ENCODE measurements at places on chromosomes 12 and 14.

DNA sequence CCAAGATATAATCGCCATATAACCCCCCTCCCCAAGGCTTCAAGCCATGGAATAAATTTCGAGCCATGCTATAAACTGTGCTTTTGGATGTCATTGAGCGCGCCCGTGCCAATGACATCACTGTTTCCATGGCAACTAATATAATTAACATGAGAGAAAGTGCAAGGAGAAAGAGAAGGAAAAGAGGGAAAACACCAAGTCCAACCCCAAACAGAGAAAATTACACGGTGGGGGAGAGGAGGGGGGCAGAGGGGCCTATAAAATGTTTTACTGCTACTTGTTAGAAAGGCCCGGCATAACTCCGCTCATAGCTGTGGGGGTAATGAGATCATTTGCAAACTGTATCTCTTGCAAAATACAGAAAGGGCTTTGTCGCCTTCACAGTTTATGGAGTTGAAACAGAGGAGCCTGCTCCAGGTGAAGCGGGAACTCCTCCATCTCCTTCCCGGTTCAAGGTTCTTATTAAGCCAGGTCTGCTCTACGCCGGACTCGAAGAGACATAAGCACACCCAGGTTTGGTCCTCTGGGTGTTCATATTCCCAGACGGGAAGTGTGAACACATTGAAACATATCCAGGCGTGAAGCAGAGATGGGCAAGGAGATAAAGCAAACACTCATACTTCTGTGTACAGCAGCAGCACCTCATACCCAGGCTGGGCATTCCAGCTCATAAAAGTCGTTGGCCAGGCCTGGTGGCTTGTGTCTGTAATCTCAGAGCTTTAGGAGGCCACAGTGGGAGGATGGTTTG is 99.1 kb upstream of the MAP1LC3B2 start:
- H3K4me1 ChIP-seq = peaks cover 5% of the 10 kb centered on the region
- no peaks in the 10 kb centered on the region for H3K36me3 ChIP-seq
- peaks cover 6% of the 10 kb centered on the region for H3K27me3 ChIP-seq
- no peak for DNase-seq
- no peak overlapping the region for H3K4me3 ChIP-seq

- no peaks in the 10 kb centered on the region for H3K27me3 ChIP-seq
- DNase-seq = peak; percentile 60
- H3K4me3 ChIP-seq = peak overlapping the region; percentile 67
- H3K27ac ChIP-seq = peak overlapping the region; percentile 98
- H3K36me3 ChIP-seq = no peaks in the 10 kb centered on the region
These were observed 108.9 kb upstream of the PLEKHG7 start for GRCh38 chr12:92593734-92594402.

GRCh38 chr12:130480231-130480630 is 142.5 kb downstream of the PIWIL1 start:
- H3K27me3 ChIP-seq = peaks cover 5% of the 10 kb centered on the region
- H3K36me3 ChIP-seq = no peaks in the 10 kb centered on the region
- H3K4me1 ChIP-seq = no peaks in the 10 kb centered on the region
- no peak overlapping the region for H3K4me3 ChIP-seq
- no peak overlapping the region for H3K27ac ChIP-seq
- DNase-seq = no peak

DNA sequence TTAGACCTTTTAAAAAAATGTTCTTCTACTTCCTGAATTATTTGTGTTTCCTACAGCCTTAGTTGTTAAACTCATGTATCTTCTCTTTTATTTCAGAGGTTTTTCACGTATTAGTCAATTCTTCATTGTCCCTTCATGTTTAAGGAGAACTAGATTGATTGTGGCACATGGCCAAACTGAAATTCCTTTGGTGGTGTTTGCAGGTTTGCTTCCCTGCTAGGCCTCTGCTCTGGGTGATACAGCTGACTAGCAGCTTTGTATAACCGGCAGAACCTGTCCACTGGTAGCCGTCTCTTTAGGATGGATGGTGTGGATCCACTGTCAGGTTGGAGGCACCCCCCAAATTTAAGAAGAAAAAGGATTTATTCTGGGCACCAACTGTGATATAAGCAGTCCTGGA is 262.1 kb downstream of the FBXL14 start:
- H3K4me1 ChIP-seq = peaks cover 22% of the 10 kb centered on the region
- no peak overlapping the region for H3K27ac ChIP-seq
- no peak overlapping the region for H3K4me3 ChIP-seq
- H3K27me3 ChIP-seq = no peaks in the 10 kb centered on the region
- peaks cover 8% of the 10 kb centered on the region for H3K36me3 ChIP-seq

DNA sequence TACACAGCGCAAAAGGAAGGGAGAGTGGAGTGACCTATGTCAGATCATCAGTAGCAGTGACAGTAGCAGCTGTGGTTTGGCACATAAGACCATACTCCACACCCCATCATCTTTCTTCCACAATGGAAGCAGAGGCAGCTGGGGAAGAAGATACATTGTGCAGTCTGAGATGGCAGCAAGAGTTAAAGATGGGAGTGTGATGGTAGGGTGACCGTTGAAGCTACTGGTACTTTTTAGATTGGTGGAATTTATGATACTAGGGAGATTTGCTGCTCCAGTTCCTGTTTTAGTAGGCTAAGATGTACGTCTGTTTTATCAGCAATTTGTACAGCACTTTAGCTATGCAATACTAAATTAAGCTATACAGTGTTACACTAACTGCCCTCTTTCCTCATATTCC is 291.0 kb downstream of the FUT8 start:
- peaks cover 4% of the 10 kb centered on the region for H3K4me1 ChIP-seq
- H3K27ac ChIP-seq = no peak overlapping the region
- no peak overlapping the region for H3K4me3 ChIP-seq
- H3K27me3 ChIP-seq = no peaks in the 10 kb centered on the region
- no peak for DNase-seq
- peaks cover 6% of the 10 kb centered on the region for H3K36me3 ChIP-seq

DNA sequence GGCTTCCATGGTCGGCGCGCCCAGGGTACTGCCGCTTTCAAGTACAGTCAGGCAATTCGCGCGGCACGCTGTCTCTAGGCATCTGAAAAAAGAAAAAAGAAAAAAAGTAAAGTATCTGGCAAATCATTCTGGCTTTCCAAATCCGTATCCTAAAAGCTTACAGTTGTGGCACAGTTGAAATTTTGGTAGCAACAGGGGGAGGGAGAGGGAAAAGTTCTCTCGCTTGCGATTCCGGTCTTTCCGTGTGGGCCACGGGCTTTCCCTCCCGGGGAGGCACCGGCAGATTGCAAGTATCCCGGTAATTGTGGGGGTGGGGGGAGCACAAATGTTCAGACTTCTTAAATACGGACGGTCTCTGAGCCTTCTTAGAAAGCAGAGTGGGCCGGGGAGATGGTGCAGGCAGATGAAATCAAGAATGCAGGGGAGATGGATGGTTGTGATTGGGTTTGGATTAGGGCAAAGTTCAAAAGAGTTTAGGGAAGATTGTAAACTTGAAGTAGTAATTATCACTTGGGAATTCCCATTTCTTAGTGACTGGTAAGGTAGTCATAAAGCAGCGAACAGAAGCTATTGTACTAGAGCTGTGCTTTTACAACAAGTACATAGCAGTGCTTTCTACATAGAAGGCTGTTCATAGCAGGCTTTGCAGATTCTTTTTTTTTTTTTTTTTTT is 1.2 kb downstream of the SOCS2 start:
- DNase-seq = no peak
- no peaks in the 10 kb centered on the region for H3K27me3 ChIP-seq
- peak overlapping the region; percentile 97 for H3K4me3 ChIP-seq
- H3K27ac ChIP-seq = peak overlapping the region; percentile 85
- H3K36me3 ChIP-seq = peaks cover 8% of the 10 kb centered on the region

DNA sequence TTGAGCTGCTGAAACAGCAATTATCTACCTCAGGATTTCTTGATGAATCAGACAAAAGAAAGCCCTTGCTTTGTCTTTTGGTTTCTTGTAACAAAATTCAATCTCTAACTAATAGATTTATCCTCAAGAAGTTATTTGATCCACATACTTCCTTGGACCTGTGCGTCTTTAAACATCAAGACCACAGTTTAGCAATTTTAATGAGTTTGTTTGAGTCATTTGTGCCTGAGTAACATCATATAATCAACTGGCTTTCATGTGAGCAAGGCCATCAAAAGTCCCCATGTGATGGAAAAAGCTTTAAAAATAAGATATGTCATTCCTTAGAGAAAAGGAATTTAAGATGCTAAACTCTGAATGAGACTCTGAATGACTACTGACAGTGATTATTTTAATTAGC is 52.3 kb downstream of the KCNC2 start:
- no peaks in the 10 kb centered on the region for H3K4me1 ChIP-seq
- H3K4me3 ChIP-seq = no peak overlapping the region
- DNase-seq = no peak
- no peak overlapping the region for H3K27ac ChIP-seq

DNA sequence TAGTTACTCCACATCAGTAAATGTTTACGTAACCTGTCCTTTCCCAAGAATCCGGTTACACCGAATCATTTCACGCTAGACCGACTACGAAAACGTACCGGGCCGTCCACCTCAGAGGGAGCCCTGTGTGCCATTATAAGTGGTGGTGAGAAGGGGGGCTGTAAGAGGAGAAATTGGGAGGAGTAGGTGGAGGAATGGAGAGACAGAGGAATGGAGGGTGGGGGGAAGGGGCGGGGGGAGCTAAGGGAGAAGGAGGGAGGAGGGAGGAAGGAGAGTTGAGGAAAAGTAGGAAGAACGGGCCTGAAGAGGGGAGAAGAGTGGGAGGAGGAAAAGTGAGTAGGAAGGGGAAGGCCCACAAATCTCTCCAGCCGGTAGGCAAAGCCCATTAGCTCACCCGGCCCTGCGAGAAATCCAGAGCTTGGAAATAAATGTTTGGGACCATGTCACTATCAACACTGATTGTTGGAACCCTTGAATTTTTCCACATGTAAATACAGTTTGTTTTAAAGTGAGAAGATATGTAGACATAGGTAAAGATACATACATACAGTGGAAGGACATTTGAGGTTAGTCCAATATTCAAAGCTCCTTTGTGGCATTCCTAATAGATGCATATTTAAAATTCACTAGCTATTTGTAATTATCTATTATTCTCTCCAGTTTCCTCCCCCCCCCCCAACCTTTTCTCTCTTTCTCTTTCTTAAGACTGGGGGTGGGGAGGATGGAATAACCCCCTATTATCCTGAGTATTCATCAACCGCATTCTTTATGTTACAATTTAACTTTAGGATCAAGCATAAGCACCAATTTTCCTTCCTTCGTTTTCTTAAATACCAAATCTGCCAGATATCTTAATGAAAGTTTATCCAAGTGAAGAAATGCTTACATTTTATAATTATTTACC is 2.1 kb upstream of the FOXG1 start:
- H3K27ac ChIP-seq = no peak overlapping the region
- DNase-seq = no peak
- peaks cover 55% of the 10 kb centered on the region for H3K27me3 ChIP-seq
- peaks cover 7% of the 10 kb centered on the region for H3K36me3 ChIP-seq
- H3K4me1 ChIP-seq = peaks cover 5% of the 10 kb centered on the region

- H3K36me3 ChIP-seq = peaks cover 5% of the 10 kb centered on the region
- H3K4me1 ChIP-seq = peaks cover 6% of the 10 kb centered on the region
- H3K4me3 ChIP-seq = no peak overlapping the region
- no peak overlapping the region for H3K27ac ChIP-seq
- DNase-seq = no peak
- H3K27me3 ChIP-seq = peaks cover 36% of the 10 kb centered on the region
These were observed 56.1 kb upstream of the PCED1B start for GRCh38 chr12:47023311-47023710.

DNA sequence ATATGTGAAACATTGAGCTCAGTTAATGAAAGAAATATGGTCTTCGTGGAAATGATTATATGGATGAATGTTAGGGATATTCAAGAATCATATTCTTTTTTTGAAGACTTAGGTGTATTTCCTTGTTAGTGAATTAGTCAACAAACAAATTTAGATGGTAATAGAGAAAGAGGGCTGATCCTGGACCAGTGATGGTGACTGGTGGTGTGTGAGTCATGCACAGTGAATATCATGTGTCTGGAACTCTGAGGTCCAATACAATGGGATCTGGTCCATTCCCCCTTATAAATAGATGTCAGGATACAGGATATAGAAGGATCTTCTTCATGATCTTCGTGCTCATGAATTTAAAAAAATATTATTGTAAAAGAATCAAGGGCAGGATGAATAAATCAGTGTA is 64.4 kb upstream of the RTL1 start:
- H3K27me3 ChIP-seq = peaks cover 17% of the 10 kb centered on the region
- no peak overlapping the region for H3K27ac ChIP-seq
- H3K36me3 ChIP-seq = no peaks in the 10 kb centered on the region
- DNase-seq = no peak
- no peak overlapping the region for H3K4me3 ChIP-seq
- H3K4me1 ChIP-seq = no peaks in the 10 kb centered on the region

- H3K27ac ChIP-seq = peak overlapping the region; percentile 96
- H3K4me1 ChIP-seq = peaks cover 64% of the 10 kb centered on the region
- H3K36me3 ChIP-seq = no peaks in the 10 kb centered on the region
These were observed 210.8 kb downstream of the SLC41A2 start for GRCh38 chr12:104747330-104747729.

GRCh38 chr12:870378-870777 is 79.1 kb downstream of the RAD52 start:
- H3K27ac ChIP-seq = peak overlapping the region; percentile 66
- peaks cover 5% of the 10 kb centered on the region for H3K36me3 ChIP-seq
- no peaks in the 10 kb centered on the region for H3K27me3 ChIP-seq
- DNase-seq = no peak
- peaks cover 13% of the 10 kb centered on the region for H3K4me1 ChIP-seq

DNA sequence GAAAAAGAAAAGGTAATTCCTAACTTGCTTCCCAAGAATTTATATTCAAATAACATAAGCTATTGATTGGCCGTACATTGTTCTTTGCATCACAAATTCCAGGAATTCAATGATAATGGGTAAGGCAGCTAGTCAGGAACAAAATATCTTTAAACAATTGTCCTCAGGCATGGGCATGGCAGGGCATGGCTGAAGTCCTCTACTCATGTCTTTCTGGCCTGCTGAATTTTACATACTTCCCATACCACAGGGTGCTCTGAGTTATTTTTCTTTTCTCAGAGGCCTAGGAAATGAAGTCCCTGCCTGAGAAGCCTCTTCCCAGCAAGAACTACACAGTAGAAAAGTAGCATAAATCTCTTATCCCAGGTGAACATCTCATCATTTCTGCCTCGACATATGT is 15.1 kb upstream of the DRAM1 start:
- H3K4me1 ChIP-seq = no peaks in the 10 kb centered on the region
- no peaks in the 10 kb centered on the region for H3K27me3 ChIP-seq
- H3K27ac ChIP-seq = no peak overlapping the region
- DNase-seq = no peak
- H3K4me3 ChIP-seq = no peak overlapping the region

DNA sequence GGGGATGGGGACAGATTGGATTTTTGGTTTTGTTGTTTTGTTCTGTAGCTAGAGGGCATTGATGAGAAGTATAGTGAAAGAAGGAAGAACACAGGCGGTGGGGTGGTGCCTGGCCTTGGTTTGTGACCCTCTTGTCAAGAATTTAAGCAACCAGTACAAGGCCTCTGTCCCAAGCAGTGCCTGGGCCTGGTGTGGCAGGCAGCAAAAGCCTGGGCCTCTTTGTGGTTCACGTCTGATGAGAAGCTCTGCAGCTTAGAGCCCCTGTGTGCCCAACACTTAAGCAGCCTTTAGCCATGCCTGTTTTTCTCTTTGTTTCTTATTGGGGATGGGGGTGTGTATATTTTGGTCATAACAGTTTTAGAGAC is 98.0 kb downstream of the PPP2R5C start:
- DNase-seq = no peak
- peak overlapping the region; percentile 75 for H3K4me3 ChIP-seq

- no peaks in the 10 kb centered on the region for H3K36me3 ChIP-seq
- no peak overlapping the region for H3K4me3 ChIP-seq
- H3K4me1 ChIP-seq = no peaks in the 10 kb centered on the region
These were observed 378.9 kb downstream of the RGS6 start for GRCh38 chr14:72311116-72311515.

GRCh38 chr14:92883066-92883465 is 39.9 kb upstream of the CHGA start:
- no peak for DNase-seq
- H3K27me3 ChIP-seq = peaks cover 45% of the 10 kb centered on the region
- H3K4me1 ChIP-seq = no peaks in the 10 kb centered on the region

Measured in T-helper 17 cell (primary cell).